HAP-1 (cell line): ENCODE measurements at places on chromosomes 12 and 14.

DNA sequence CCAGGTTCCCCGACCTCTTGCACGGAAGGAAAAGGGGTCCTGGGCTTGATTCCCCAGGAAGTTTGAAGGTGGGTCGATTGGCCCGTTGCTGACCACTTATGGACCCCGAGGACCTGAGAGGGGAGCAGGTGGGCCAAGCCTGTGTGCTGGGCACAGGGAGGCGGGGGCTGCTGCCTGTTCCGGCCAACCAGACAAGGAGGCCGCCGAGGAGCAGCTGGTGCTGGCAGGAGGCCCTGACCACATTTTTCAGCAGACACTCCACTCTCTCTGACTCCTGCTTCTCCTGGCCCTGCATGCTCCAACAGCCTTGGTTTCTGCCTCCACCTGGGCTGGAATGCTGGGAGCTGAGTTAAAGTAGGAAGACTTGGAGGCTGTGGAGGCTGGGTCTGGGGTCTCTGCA, 42.8 kb downstream of the NOS1 start:
- no peak for DNase-seq

DNA sequence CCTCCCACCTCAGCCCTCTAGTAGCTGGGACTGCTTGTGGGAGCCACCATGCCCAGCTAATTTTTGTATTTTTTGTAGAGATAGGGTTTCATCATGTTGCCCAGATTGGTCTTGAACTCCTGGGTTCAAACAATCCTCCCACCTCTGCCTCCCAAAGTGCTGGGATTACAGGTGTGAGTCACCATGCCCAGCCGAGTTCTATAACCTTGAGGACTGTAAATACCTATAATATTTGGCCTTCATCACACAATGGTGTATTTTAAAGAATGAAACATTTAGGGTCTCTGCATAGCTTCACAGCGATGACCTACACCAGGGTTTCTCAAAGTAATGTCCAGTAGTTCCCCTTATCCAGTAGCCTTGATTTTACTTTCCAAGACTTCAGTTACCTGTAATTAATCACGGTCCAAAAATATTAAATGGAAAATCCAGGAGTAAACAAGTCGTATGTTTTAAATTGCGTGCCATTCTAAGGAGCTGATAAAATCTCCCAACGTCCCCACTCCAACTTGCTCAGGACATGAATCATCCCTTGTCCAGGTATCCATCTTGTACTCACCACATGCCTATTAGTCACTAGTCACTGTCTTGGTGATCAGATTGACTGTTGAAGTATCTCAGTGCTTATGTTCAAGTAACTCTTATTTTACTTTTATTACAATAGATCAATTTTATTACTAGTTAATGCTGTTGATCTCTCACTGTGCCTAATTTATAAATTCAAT, 368.2 kb downstream of the BTG1 start:
- DNase-seq = no peak

DNA sequence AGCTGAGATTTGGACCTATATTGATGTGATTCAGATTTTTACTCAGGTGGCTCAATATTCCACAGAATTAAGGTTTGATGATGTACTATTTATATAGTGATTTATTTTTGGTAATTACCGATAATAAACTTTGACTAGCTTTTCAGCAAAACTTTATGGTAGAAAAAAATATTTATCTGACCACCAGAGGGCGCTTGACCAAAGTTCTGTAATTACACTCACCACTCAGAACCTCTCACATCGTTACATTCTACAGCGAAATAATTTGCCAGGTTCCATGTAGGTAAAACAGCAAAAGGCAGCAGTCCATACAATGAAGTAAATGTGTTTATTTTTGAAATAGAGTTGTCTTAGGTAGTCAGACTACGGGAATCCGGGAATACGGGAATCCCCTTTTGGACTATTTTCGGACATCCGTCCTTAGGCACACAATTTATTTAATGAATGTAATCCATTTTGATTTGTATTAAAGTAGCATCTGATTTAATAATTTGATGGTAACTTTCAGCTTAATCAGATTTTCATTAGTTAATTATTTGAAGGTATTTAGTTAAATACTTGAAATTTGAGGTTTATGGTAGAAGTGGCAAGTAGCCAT, 143.0 kb upstream of the DDHD1 start:
- DNase-seq = peak; percentile 38

- no peak for DNase-seq
These were observed 12.7 kb upstream of the CLEC1A start for GRCh38 chr12:10111451-10111850.

DNA sequence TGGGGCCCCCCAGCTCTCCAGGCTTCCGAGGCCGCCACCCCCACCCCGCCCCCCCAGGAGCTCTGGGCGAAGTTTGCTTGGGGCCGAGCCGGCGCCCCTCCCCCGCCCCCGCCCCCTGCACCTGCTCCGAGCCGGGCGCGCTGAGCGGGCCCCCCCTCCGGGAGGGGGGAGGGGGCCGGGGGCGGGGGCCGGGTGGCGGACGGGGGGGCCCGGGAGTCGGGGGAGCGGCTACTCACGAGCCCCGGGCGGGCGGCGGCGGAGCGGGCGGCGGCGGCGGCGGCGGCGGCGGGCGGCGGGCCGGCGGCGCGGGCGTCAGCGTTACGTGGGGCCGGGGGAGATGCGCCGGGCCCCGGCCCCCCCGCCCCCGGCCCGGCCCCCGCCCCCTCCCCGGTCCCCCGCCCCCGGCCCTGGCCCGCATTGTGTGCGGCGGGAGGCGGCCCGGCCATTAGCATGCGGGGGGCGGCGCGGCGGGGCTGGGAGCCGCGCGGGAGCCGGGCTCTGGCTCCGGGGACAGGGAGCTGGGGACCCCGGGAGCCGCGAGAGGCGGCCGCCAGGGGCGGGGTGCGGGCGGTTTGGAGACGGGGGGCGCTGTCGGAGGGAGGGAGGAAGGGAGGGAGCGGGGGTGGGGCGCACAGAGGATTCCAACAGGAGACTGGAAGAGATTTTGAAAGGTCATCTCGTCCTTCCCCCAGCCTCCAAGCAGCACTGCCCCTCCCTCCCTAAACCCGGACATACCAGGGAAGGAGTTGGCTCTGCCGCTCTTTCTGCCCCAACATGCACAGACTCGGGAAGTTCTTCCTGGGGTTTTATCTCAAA, at the start of gene ZNF219:
ZNF219 (minus strand) TSS at position 580 of the 816 bp plus-strand sequence. CDS start 5,064 bp downstream, outside the sequence.
- DNase-seq = peak; percentile 83

- DNase-seq = peak; percentile 66
These were observed 8.9 kb downstream of the GPR65 start for GRCh38 chr14:88013750-88014349.

DNA sequence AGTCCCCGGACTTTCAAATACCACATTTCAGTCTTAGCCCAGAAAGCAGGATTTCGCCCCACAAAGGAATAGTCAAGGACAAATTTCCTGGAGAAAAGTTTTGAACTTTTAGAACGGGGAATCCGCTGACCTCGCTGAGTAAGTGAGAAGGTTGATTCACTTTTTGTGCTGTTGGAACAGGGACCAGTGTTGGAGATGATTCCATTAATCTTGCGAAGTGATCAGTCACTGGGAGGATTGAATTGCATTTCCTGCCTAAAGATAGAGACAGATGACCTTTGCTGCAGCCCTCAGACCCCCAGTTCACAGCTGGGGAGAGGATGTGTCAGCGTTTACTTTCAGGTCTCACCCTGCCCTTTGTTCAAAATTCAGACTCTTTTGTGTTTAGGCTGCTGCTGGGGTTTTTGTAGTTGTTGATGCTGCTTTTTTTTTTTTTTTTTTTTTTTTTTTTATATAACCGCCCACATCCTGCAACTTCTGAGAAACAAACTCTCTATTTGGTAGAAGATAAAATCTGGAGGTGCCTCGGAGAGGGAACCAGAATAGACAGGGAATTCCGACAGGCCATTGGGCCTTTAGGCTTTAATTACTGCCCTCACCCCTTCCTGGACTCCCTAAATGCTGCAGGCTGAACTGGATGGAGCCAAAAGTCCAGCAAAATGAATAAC, 9.8 kb upstream of the KDM2B start:
- DNase-seq = peak; percentile 81

DNA sequence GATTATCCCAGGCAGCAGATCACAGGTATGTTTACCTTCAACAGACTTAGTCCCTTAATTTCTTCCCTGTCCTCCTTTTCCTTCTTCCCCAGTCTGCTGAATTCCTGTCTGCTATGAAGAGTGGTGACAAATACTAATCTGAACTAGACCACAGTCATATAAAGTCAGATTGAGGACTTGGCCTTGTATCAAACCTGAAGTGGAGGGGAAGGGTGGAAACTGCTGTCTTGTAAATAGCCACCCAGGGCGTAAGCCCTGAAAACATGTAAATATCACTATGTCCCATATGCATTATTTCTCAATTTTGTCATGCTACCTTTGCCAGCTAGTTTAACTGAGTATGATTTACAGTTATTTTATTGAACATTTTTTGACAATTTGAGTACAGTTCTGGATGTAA, 368.0 kb downstream of the CCDC91 start:
- DNase-seq = no peak

DNA sequence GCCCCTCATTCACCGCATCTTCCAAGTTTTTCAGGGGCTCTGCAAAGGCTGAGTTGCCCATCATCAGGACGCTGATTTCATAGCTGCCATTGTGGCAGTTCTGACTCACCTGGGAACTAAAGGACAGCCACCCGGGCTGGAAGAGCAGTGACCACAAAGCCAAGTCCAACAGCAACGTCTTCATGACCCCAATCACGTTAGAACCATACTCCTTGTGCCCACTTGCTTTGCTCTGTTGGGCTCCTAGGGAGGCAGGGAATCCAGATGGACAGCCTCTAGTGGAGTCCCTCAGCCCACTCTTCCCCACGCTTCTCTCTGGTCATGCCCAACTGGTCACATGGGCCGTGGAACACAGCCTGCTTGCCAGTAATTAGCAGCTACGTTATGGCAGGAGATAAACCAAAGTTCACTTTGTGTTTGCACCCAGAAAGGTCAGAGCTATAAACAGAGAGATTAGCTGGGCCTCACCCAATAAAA, at the start of gene GUCY2C:
GUCY2C (minus strand) TSS at position 335 of the 477 bp plus-strand sequence; CDS start at position 184, 151 bp downstream.
- DNase-seq = no peak

- DNase-seq = no peak
These were observed 31.9 kb upstream of the DLK1 start for GRCh38 chr14:100694579-100695422.

GRCh38 chr12:96774496-96775256, 132.4 kb upstream of the NEDD1 start:
- DNase-seq = no peak

GRCh38 chr12:120849765-120850164, 54.4 kb downstream of the SPPL3 start:
- no peak for DNase-seq

DNA sequence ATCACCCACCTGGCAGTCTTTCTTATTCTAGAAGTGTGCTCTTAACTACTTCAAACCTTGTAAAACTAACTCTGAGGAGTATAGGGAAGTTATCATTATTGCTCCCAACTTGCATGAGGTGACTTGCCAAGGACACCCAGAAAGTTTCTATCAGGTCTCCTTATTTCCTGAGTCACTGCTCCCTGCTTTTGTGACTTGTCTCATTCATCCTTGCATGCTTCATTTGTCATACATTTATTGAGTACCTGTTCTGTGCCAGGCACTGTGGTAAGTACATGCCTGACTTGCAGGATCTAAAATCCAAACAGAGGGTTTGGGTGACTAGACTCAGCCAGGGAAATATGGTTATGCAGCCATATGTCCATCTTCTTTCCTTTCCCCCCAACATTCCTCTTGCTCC, 25.5 kb downstream of the CFAP251 start:
- no peak for DNase-seq

GRCh38 chr12:70052931-70053497, 190.2 kb upstream of the CNOT2 start:
- no peak for DNase-seq

DNA sequence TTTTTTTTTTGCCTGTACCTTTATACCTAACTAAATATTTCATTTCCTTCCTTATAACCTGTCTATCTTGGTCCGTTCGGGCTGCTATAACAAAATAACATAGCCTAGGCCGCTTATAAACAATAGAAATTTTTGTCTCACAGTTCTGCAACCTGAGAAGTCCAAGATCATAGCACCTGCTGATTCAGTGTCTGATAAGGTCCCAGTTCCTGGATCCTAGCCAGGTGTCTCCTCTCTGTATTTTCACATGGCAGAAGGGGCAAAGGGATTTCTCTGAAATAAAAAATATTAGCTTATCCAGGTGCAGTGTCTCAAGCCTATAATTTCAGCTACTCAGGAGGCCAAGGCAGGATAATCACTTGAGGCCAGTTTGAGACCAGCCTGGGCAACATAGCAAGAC, 1046.6 kb upstream of the USP15 start:
- DNase-seq = no peak

- DNase-seq = no peak
These were observed 65.2 kb downstream of the KDM2B start for GRCh38 chr12:121515615-121516014.

GRCh38 chr14:66662374-66662773, 154.4 kb downstream of the GPHN start:
- peak; percentile 20 for DNase-seq

DNA sequence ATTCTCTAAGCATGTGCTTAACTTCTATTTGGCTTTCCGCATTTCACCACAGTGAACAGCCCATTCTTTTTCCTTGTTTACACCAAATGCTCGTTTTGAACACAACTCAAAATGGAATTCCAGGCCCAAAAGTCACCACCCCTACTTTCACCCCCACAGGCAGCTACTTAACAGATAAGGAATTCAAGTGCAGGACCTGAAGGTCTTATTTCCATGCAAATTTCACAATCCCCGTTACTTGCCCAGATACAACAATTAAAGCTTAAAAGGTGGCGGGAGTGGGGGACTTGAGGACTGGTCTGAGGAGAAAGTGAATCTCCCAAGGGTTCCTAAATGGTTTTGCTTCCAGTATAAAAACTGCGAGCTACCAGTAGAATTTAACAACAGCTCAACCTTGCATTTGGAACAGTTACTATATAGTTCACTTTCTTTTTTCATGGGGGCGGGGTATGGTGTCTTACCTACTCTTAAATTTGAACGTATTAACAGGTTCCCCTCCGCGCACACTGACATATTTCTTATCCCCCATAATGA, 3.7 kb downstream of the USP44 start:
- no peak for DNase-seq

- no peak for DNase-seq
These were observed 113.3 kb downstream of the PTPRO start for GRCh38 chr12:15435597-15435996.

DNA sequence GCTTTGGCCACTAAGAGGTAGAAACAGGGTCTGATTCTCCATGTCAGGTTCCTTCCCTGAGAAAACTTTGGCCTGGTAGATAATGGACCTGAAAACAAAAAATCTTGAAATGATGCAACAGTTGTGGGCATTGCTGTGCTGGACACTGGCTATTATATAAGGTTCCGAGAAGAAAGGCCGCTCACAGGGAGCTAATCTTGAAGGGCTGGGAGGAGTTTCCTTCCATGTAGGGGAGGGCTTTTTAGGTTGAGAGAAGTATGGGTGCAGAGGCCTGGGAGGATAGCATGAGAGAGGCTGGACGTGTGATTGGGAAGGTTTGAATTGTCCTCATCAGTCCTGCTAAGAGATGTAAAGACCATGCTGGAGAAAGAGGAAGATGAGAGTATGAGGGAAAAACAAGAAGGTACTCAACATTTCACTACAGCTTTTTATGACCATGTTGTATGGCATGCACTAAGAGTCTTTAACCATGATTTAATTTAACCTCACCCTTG, 11.6 kb downstream of the LRRK2 start:
- DNase-seq = no peak

- no peak for DNase-seq
These were observed 34.3 kb upstream of the METAP2 start for GRCh38 chr12:95439461-95440230.
